ENCODE measurements at places on chromosomes 5 and 9. TPM values are rescaled to one million over a fixed set of nuclear protein-coding genes. Genes with fewer than 3 reads are reported as not detected.

DNA sequence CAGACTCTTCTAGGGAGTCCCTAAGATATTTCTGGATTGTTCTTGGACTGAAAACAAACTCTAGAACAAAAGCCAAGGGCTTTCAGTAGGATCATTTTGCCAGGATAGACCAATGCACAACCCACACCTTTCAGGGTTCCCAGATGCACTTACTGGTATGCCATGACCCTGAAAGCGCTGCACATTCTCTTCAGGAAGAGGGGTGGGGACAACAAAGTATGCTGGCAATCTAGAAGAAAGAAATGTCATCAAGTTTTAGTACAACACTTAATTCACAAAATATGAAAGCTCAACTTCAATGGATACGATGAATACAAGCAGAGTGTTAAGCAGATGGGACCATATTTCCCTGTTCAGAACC, 57.2 kb downstream of the MTMR12 start:
- DNase-seq, result no peak

DNA sequence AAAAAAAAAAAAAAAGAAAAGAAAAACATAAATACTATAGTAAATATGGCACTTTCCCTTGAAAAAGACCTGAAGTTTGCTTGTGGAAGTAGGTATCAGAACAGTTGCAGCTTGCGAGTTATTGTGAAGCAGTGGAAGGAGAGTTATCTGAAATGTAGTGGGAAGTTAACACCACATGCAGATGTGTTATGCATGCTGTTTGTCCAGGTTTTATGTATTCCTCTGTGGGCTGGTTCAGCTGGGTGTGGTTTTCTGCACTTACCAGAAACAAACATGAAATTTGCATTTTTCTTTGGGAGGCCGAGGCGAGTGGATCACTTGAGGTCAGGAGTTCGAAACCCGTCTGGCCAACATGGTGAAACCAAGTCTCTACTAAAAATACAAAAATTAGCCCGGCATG, 42.1 kb upstream of the CTNNA1 start:
- no peak for DNase-seq

- no peak for DNase-seq
Observed at GRCh38 chr5:57447658-57448057, 35.0 kb downstream of the ACTBL2 start.

GRCh38 chr5:139104577-139105276, 93.4 kb downstream of the SIL1 start:
- no peak for DNase-seq

- DNase-seq, result no peak
Observed at GRCh38 chr5:133840168-133840567, 128.3 kb downstream of the C5orf15 start.

- no peak for DNase-seq
Observed at GRCh38 chr5:109533751-109534272, 124.0 kb upstream of the PJA2 start.

DNA sequence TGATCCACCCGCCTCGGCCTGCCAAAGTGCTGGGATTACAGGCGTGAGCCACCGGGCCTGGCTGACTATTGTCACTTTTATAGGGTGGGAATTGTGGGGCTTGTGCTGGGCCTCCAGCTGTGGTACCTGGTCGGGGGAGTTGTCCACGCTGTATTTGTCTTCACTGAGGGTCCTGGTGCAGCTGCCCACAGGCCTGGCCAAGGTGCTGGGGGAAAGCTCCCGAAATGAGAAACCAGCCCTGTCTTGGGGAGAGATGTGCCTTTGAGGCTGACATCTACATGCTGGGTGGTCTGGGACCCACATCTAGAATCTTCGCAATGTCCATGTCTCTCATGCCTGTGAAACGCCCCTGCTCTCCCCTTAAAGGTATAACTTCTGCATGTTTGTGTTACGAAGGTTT, 2.6 kb downstream of the EXOC3 start:
- DNase-seq, result no peak

- DNase-seq, result no peak
Observed at GRCh38 chr5:10528056-10528816, 35.6 kb upstream of the ANKRD33B start.

DNA sequence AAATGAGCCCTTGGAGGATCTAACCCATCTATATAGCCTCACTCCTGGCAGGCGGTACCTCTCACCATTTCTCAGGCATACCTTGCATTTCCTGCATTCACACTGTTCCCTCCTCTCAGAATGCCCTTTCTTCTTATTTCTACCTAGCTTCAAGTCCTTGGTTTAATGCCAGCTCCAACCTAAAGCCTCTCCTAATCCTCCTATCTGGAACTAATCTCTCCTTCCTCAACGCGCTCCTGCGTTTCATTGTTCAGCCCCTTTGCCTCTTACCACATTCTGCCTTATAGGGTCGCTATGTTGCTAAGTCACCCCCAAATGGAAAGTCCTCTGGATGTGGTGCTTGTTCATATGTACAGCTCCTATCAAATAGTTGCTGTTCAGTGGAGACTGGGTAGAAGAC, 288.5 kb upstream of the TUT7 start:
- DNase-seq, result no peak

- DNase-seq, result no peak
Observed at GRCh38 chr5:98513380-98513779, 260.1 kb upstream of the RGMB start.

Gene PDZD2
- 6.7 TPM for total RNA-seq

Gene FST
- 0.33 TPM for total RNA-seq

Gene POU5F2
- total RNA-seq, result 0.62 TPM

Gene ALDOB
- not detected for total RNA-seq

Gene FNBP1
- 12.1 TPM for total RNA-seq

Gene SPATA31E1
- not detected for total RNA-seq

Gene EIF4E1B
- not detected for total RNA-seq

Gene IL5
- total RNA-seq, result not detected
